ENCODE measurements at places on chromosomes 16 and 17.

- peak; percentile 49 for DNase-seq
These were observed 47.1 kb upstream of the YPEL2 start for GRCh38 chr17:59284317-59284716.

DNA sequence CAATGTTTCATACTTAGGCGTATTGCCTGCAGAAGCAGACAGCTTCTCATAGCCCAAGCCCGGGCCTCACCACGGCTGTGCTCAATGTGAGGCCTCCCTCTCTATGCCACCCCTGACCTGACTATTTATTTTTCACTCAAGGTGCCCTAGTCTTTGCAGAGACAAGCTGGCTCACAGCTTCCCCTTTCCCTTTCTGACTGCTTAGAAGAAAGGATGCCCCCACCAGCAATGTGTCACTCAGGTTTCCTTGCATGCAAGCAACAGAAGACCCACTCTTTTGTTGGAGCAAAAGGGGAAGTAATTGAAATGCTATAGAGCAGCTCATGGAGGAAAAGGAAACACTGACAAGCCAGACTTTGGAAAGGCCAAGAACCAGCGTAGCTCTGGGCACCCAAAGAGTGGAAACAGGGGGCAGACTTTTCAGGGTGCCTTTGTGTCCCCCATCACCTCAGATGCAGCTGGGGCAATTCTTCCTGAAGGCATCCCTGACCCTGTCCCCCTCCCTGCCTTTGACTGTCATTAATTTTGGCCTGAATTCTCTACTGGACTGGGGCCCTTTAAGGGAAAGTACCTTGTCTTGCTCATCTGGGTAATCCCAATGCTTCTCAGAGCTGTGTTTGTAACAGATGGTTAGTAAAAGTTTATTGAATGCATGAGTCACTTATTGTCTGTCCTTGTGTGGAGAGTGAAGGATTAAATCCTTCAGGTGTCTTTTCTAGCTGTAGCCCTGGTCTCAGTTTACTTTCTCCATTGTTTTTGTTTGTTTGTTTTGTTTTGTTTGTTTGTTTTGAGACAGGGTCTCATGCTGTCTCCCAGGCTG is 17.8 kb downstream of the RGS9 start:
- DNase-seq, result peak; percentile 4

GRCh38 chr17:35630530-35631148 is 43.5 kb downstream of the AP2B1 start:
- DNase-seq, result no peak

- DNase-seq, result no peak
These were observed at the start of gene MMP28 for GRCh38 chr17:35795007-35795870. MMP28 (minus strand) TSS chr17:35795641; CDS start chr17:35795377, 264 bp downstream.

- no peak for DNase-seq
These were observed 206.4 kb downstream of the KIF2B start for GRCh38 chr17:54028986-54029580.

DNA sequence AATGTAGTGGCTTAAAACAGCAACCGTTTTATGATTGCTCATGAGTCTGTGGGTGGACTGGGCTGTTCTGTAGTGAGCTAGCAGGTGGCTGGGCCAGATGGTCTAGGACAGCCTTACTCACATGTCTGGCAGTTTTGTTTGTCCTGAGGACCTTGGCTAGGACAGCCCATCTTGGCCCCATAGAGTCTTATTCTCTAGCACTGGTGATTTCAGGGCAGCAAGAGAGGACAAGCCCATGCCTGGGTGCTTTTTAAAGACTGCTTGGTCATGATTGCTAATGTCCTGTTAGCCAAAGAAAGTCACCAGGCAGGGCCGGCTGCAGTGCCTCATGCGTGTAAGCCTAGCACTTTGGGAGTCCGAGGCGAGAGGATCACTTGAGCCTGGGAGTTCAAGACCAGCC is 139.8 kb downstream of the KATNIP start:
- DNase-seq, result no peak

DNA sequence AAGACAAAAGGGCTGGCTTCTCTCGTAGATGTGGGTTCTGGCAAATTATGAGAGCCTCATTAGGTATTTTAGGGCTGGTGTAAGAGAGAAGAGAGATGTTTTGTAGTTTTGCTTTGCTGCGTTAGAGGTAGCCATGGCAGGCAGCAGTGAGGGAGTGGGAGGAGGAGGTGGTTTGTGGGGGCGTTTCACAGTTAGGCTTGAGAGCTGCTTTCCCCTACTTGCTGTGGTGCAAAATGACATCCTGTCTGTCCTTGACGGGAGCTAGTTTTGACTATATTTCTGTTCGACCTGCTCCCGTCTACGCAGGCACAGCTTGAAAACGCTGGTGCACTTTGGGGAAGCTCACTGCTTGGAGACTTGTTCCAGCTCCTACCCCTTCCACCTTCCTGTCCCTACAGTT is 75.5 kb downstream of the SLC5A11 start:
- DNase-seq, result no peak

DNA sequence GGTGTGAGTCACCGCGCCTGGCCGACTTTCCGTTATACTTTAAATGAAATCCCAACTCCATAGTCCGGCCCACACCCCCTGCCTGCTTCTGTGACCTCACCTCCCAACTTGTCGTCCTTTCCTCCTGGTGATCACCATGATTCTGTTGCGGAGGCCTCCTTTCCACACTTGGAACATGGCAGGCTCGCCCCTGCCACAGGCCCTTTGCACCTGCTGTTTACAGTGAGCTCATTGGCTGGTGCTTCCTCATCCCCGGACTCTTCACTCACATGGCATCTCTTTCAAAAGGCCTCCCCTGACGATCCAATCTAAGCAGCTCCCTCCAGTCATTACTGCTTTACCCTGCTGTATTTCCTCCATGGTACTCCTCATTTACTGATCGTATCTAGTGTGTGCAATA is 64.6 kb downstream of the RAP1GAP2 start:
- no peak for DNase-seq

DNA sequence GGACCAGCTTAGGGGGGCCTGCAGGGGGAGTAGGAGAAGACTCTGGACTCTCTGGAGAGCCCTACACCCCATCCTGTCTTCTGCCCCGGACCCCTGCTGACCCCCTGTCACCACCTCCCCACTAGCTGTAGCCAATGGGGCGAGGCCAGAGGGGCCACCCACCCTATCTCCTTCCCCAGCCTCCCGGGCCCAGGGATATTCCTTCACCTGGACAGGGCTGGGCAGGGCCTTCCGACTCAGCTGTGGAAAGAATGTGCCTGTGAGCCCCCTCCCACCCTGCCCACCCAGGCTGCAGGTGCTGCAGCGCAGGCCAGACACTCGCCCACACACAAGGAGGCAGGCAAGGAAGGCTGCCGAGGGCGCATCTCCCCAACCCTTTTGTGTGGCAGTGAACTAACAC is 23.0 kb downstream of the TSPOAP1 start:
- DNase-seq, result no peak

DNA sequence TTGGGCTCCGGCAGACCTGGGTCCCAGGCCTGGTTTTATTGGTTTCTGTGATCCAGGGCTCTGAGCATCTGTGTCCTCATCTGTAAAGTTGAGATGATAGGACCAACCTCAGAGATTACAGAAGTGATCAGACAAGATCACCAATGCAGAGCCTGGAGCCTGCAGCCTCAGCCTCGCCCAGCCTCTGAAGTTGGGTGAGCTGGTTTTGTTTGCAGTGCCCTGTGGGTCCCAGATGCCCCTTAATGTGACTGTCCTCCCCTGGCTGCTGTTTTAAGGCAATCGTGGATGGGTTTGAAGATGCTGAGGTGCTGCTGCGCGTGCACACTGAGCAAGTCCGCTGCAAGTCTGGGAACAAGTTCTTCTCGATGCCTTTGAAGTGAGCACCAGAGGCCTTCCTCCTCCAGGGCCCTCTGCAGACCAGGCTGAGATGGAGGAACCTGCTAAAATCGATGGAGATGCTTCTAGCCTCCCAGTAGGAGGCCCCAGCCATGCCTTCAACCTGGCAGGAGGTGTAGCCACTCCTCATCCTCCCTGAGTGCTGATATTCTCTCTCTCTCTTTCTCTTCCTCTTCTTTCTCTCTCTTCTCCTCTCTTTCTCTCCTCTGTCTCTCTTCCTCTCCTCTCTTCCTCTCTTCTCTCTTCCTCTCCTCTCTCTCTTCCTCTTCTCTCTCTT is 5.6 kb upstream of the MMP15 start:
- no peak for DNase-seq

- DNase-seq, result no peak
These were observed 338.7 kb downstream of the GRIN2A start for GRCh38 chr16:9843424-9844018.

DNA sequence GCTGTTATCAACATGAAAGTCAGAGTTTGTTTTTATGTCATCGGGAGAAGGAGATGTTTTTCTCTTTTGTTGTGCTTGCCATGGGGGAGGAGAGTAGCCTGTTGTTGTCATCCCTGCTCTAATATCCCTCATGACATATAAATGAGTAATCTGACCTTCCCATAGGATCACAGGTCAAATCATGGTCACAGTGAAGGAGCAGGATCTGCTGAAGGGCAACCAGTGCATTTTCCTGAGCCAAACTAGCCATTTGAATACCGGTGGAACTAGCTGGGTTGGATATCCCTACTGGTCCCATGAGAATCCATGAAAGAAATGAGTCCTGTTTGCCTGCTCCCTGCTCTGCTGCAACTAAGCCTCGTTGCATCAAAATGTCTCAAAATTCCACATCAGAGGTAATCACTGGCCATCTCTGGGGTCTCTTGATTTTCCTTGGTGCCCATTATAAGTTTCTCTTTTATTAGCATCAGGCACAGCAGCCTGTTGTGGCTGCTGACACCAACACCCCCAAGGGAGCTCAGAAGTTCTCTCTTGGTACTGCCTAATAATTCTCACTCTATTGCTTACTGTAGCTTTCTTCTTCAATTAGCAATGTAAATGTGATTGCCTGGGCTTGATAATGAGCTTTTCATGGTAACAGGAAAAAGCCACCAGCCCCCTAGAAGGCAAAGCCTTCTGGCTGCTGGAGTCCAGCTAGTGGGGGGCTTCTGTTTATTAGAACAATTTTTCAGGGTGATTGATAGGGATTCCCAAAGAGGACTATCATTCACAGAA is 211.4 kb upstream of the ERCC4 start:
- DNase-seq, result no peak

- DNase-seq, result no peak
These were observed 79.9 kb downstream of the TMC6 start for GRCh38 chr17:78048346-78049292.

- peak; percentile 7 for DNase-seq
These were observed 563.9 kb downstream of the TOX3 start for GRCh38 chr16:51982715-51983680.

DNA sequence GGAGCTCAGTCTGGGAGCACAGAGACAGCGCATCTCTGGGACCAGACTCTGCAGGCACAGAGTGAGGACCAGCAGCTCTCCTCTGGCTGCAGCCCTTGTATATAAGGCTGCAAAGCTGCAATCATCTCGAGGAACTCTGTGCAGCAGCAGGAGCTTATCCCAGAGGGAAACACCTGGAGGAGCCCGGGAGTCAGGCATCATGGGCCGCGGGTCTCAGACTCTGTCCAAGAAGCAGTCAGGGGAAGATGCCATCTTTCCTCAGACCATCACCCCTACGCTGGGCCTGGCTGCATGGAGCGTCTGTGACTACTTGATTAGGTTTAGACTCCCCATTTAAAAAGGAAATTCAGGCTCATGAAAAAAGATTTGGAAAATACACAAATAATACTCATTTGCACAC is 122.0 kb downstream of the IRF8 start:
- DNase-seq, result no peak

DNA sequence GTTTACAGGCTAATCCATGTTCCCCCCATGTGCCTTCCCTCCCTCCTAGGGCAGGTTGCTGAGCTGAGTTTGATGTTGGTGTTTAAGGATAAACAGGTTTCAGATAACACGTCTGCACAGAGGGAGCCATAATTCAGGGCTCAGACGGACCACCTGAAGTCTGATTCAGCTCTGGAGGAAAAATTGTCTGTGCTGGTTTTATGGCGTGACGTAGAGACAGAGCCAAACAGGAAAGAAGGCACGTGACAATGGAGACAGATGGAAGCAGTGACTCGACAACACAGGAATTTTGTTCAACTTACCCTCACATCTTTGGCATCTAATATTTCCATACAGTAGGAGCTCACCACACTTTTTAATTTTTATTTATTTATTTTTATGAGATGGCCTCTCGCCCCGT is 10.7 kb upstream of the USP10 start:
- DNase-seq, result peak; percentile 84

DNA sequence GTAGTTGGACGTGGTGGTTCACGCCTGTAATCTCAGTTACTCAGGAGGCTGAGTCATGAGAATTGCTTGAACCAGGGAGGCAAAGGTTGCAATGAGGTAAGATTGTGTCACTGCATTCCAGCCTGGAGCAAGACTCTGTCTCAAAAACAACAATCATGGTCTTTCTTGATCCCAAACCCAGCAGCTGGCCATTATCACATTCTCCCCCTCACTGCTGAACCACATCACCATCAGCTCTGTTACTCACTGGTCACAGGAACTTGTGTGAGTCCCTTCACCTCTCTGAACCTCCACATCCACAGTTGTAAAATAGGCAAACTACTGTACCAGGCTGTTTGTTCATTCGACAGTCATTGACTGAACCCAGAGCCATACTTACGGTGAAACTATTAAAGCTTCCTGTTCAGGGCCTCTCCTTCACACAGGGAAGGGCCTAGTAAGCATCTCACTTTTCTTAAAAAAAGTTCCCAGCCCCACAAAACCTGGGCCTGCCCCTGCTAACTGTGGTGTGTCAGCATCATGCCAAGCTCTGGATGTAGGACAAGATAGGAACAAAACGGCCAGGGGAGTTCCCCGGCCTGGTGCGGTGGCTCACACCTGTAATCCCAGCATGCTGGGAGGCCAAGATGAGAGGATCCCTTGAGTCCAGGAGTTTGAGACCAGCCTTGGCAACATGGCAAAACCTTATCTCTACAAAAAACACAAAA is 104.7 kb downstream of the COPRS start:
- DNase-seq, result peak; percentile 96

DNA sequence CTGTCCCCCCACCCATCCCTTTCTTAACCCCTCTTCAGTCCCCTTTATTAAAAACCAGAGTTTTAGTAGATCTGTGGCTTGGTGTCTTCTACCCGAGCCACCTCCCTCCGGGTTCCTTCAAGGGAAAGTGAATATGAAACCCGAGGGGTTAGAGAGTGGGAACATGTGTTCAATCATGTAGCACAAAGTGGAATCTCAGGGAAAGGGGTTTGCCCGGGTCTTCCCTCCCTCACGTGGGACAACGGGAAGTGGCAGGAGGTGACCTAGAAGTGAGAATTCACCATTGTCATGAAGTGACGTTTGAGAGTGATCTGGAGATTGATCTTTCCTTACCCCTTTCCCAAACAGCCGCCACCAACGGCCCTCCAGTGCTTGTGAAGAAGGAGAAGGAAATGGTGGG is 5.0 kb downstream of the RNF227 start:
- DNase-seq, result no peak

GRCh38 chr16:89827383-89828198 is 684 bp upstream of the SPIRE2 start:
- DNase-seq, result peak; percentile 93

- DNase-seq, result no peak
These were observed 27.6 kb downstream of the SLC38A10 start for GRCh38 chr17:81267390-81268067.

GRCh38 chr17:54530398-54530797 is 370.3 kb upstream of the TOM1L1 start:
- no peak for DNase-seq
